Esophagus muscularis mucosa (tissue), 4 donors: ENCODE measurements at places on chromosomes 2 and 18. TPM values are rescaled to one million over a fixed set of nuclear protein-coding genes. Genes with fewer than 3 reads are reported as not detected.

TGFBRAP1 gene
- 31.7 TPM for total RNA-seq

ZBTB7C gene
- total RNA-seq = 6.3 TPM

OSGEPL1 gene
- 2.6 TPM for total RNA-seq

WIPF1 gene
- total RNA-seq = 34.4 TPM

PROM2 gene
- 3.2 TPM for total RNA-seq

CNDP1 gene
- total RNA-seq = not detected

CD207 gene
- total RNA-seq = 1.7 TPM

KYNU gene
- 3.3 TPM for total RNA-seq

RASGRP3 gene
- 4.7 TPM for total RNA-seq

ALKAL2 gene
- 2.3 TPM for total RNA-seq

AQP12B gene
- not detected for total RNA-seq

POTEI gene
- total RNA-seq = not detected

DCDC2C gene
- not detected for total RNA-seq

CNRIP1 gene
- 44.4 TPM for total RNA-seq

CD8B2 gene
- 0.13 TPM for total RNA-seq

GPR45 gene
- not detected for total RNA-seq

SAG gene
- total RNA-seq = not detected

SLC16A14 gene
- 2.8 TPM for total RNA-seq

TUBA4B gene
- total RNA-seq = not detected

TFCP2L1 gene
- total RNA-seq = 0.50 TPM

OTX1 gene
- not detected for total RNA-seq

GPR17 gene
- 0.40 TPM for total RNA-seq

CNTNAP5 gene
- total RNA-seq = 0.17 TPM

PLGLB1 gene
- total RNA-seq = 4.6 TPM

KCNK3 gene
- 2.1 TPM for total RNA-seq

ACVR1C gene
- total RNA-seq = 0.71 TPM

GAREM1 gene
- 7.0 TPM for total RNA-seq

CKAP2L gene
- 1.5 TPM for total RNA-seq

CDKL4 gene
- 0.40 TPM for total RNA-seq

SLC5A7 gene
- total RNA-seq = 1.1 TPM

MLPH gene
- total RNA-seq = 7.9 TPM

TEX44 gene
- not detected for total RNA-seq

TTN gene
- total RNA-seq = 8.3 TPM

TNFAIP6 gene
- total RNA-seq = 3.5 TPM

RPRM gene
- 12.1 TPM for total RNA-seq

IL1RN gene
- total RNA-seq = 0.83 TPM

STARD7 gene
- 110 TPM for total RNA-seq

PDE1A gene
- 10.5 TPM for total RNA-seq

ALPI gene
- not detected for total RNA-seq
